ENCODE measurements at places on chromosomes 1 and 21. TPM values are rescaled to one million over a fixed set of nuclear protein-coding genes. Genes with fewer than 3 reads are reported as not detected.

Gene LCE2A
- polyA plus RNA-seq: not detected

Gene KCNE1
- polyA plus RNA-seq: 0.29 TPM

Gene ARHGAP29
- 8.1 TPM for polyA plus RNA-seq

Gene SESN2
- polyA plus RNA-seq: 24.5 TPM

Gene F11R
- polyA plus RNA-seq: 139 TPM

Gene GPR161
- 27.6 TPM for polyA plus RNA-seq

Gene TAS1R1
- polyA plus RNA-seq: 0.17 TPM

Gene SPATA21
- polyA plus RNA-seq: not detected

Gene GJA4
- polyA plus RNA-seq: 0.86 TPM

Gene ETV3L
- not detected for polyA plus RNA-seq

Gene ETNK2
- polyA plus RNA-seq: 18.0 TPM

Gene GPR3
- 2.8 TPM for polyA plus RNA-seq

Gene PLA2G2C
- polyA plus RNA-seq: not detected

Gene JUN
- 29.3 TPM for polyA plus RNA-seq

DNA sequence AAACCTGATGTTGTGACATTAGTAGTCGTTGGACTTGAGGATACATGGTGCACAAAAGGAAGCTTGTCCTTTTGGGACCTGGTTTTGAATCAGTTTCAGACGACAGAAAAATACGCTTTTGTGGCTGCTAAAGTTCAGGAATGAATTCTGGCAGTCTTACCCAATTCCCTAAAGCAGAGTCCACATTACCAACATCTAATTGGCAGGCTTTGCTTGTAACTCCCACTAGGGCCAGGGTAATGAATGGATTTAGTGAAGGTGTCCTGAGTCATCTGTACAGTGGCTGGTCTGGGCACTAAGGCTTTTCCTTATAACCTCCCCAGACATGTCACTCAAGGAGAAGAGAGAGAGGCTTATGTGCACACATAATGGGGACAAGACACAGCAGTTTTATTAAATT, 66.2 kb upstream of the RNPC3 start:
- peak; percentile 2 for DNase-seq

DNA sequence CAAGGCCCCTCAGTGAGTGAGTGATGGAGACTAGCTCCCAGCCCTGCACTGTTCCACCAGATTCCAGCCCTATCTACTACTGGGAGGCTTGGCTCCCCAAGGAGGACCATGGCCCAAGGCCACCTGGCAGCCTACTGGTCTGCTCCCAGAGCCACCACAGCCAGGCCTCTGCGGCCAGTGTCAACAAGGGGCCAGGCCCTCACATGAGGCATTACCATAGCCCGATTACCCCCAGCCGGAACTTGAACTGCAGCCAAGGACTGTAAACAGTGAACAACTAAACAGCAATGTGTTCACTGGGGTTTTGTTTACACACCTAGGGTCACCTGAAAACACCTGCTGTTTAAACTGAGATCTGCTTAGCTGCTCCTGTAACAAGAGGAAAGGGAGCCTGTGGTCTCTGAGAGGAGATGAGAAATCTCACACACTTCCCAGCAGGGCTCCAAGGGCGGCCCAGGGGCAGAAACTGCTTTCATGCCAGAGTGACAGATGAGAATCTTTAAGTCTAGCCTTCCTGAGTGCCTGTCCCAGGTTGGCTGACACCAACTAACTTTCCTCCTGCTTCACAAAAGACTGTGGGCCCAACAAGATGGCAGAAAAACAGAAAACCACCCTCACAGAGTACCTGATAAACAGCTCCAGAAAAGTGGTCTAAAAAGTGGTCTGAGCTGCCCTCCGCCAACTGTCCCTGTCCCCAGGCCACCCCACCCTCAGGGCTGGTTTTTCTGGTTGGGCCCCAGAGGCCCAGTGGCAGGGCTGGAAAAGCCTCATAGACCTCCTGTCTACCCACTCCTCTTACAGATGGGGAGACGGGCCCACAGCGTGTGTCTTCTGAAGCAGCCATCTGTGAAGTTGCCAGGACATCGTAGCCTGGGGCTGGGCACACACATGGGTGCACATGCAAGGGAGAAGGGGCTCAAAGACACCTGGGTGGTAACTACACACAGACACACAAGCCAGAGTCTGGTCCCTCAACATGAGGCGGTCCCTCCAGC, 28.8 kb downstream of the MEF2D start:
- DNase-seq: peak; percentile 40

GRCh38 chr1:165445388-165445787, 462 bp upstream of the RXRG start:
- no peak for DNase-seq

DNA sequence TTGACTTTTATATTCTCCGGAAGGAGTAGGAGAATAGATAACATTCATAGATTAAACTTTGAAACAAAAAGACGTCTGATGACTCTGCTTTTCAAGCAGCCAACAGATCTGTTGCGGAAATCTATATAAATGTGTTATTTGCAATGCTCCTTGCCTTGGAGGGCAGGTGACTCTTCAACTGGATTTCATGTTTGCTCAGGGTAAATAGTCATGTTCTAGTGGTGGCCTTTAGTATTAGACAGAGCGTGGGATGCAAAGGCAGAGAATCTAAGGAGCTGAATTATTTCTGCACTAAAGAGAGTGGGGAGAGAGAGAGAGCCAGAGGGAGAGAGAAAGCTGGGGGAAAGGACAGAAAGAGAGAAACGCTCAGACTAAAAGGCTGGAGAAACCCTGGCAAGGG, 454.3 kb downstream of the AJAP1 start:
- DNase-seq: no peak

DNA sequence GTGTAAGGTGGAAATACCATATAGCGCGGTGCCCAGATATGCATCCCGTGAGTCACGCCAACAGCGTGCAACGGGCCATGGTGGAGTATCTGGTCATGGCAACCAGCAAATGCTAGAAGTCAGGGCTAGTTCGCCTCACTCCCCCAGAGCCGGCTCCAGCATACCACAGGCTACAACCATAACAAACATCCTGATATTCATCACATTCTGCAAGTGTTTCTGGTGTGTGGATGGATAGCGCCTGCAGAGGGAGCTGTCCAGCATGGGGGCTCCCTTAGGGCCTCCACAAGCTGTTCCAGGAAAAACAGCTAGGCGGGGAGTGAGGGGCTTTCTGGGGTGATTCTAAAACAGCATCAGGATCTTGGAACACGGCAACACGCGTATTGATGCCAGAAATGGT, 6.8 kb downstream of the C1orf198 start:
- DNase-seq: no peak

- no peak for DNase-seq
Observed at GRCh38 chr21:45523411-45524101, 18.7 kb downstream of the SLC19A1 start.

DNA sequence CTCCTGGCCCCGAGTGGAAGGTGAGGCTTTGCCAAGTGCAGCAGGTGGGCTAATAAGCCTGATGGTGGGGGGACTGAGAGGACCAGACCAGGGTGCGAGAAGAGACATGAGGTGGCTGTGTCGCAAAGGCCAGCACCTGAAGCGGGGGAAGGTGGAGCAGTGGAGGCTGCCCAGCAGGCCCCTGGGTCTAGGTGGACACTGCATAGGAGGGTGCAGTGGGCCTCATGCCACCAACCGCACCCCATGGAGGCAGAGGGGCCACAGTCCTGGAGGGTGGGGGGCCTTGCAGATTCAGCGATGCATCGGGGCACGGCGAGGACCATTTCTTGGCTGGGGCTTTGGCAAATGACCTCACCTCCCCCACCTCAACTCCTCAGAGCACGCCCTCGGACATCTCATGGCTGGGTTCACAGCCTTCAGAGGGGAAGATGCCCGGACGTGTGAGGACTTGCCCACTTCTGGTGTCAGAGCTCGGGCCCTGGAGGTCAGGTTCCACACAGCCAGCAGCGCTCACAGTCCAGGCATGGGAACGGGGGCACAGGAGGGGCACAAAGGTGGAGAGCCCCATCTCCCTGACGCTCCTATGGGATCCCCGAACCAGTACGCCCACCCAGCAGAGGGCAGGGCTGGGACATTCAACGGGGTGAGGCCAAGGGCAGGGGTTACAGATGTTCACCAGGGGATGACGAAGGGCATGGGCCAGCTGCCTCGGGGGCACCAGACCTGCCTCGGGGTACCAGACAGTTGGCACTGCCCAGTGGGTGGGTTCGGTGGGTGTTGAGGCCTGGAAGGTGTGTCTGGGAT, 35.4 kb downstream of the UBE2G2 start:
- no peak for DNase-seq

GRCh38 chr1:3891329-3891865, 8.7 kb downstream of the C1orf174 start:
- no peak for DNase-seq

- DNase-seq: no peak
Observed at GRCh38 chr1:53549781-53550180, 90.6 kb downstream of the DMRTB1 start.

DNA sequence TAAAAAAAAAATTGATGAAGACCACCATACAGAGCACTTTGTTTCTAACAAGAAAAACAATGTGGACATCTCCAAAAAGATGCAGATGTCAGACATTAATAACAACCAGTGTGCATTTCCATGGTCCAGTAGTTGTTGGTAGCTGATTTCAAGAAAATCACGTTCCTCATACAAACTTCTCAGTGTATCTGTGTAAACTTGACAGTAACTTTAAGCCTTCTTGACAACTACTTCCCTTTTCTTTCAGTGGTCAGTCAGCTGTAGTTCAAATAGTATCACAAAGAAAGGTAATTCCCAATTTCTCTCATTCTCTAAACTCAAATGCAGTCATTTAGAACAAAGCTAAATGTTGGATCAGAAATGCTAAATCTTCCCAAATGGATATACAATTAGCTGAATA, 879.9 kb downstream of the AMY1C start:
- DNase-seq: no peak

DNA sequence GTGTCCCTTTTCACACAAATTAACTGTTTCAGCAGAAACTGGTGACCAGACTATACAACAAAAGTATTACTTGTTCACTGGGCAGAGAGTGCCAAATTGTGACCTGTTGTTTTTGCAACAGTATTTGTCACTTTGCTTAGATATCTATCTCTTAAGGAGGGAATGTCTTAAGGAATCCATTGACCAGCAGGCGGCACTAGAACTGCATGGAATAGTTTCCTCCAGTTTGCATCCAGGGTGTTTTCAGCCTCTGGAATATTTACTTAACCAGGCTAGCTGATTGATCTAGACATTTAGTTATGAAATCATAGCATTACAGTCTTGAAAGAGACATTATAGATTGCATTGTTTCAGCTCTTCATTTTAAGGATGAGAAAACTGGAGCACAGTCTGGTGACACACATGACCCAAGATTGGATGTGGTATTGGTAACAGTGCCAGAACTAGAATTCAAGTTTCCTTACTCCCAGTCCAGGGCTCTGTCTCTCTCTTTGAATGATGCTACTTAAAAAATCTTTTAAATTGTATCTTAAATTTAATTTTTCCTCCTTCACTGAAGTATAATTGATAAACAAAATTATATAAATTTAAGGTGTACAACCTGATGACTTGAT, 16.9 kb downstream of the RPTN start:
- no peak for DNase-seq

- no peak for DNase-seq
Observed at GRCh38 chr1:201023920-201024624, 558 bp upstream of the KIF21B start.

DNA sequence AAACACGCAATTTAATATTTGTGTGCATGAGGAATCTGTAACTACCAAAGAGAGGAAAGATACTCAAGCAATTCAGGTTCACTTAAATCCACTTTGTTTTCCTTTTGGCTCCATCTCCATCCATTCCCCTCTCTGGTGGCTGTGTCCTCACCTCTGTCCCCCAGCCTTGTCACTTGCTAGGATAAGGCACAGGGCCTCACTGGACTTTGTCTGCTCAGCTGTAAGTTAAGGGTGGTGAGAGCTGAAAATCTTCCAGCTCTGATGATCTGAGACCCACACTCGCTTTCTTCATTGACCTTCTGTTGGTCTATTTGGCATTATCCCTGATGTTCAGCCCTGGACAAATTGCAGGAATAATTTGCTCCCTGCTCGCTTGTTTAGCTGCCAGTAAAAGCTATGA, 56.5 kb downstream of the RHOU start:
- no peak for DNase-seq

- no peak for DNase-seq
Observed at GRCh38 chr21:25776440-25776839, 41.7 kb downstream of the GABPA start.

DNA sequence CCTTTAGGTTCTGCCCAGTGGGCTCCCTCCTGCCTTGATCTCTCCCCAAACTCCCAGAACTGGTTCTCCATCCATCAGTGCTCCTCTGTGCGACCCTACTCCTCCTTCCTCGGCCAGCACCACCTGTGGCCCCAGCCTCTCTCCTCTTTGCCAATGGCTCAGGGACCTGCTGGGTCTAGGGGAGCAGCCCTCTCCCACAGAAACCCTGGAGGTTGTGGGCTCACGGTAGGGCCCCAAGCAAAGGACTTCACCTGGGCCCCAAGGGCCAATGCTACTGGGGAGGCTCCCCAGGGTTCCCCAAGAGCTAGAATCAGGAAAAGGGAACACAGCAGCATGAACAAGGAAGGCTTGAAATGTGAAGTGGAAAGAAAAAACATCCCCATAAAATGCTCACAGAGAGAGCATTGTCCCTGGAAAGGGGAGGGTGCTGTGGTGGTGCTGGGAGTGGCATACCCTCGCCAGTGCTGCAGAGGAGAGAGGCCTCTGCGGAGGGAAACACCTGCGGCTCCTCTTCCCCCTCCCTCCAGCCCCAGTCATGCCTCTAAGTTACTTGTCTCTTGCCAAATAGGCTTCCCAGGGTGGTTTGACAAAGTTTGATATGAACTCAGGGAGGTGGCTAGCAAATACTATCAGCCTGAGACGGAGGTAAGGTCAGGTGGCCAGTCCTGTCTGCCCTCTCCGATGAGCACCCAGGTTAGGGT, 2.5 kb downstream of the TMEM63A start:
- no peak for DNase-seq

DNA sequence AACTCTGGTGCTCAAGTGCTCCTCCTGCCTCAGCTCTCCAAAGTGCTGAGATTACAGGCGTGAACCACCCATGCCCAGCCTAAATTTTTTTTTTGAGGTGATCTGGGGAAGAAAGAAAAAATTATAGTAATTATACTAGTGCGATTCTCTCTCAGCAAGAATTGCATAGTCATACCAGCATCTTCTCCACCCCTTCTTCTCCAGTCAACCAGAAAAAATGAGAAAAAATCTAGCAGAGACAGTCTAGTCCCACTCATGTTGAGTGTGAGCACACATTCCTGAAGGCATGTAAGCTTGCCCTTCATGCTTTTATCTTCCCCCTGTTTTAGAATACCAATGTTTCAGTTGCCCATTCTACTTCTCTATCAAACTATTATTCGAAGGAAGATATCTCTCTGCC, 207.6 kb downstream of the S1PR1 start:
- no peak for DNase-seq

- no peak for DNase-seq
Observed at GRCh38 chr1:226985239-226985838, 45.2 kb downstream of the COQ8A start.

- DNase-seq: no peak
Observed at GRCh38 chr1:92755541-92756461, 29.1 kb downstream of the EVI5 start.

DNA sequence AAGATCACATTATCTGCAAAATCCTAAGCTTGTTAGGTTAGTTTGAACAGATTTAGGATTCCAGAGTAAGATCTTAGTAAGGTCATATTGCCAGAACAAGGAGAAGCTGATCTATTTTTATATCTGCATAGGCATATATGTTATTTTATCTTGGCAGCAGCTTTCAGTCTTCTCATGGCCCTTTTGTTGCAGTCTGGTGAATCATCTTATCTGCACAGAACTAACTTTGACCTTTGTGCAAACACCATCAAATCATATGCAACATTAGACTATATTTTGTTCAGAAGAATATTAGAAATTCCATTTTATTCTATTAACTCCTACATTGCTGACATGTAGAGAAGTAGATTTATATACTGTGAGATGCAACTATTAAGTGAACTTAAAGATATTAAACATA, 107.3 kb downstream of the CLEC20A start:
- no peak for DNase-seq

Measured in cardiac muscle cell (in vitro differentiated cells and primary cell).